ENCODE measurements at places on chromosomes 2 and 18.

DNA sequence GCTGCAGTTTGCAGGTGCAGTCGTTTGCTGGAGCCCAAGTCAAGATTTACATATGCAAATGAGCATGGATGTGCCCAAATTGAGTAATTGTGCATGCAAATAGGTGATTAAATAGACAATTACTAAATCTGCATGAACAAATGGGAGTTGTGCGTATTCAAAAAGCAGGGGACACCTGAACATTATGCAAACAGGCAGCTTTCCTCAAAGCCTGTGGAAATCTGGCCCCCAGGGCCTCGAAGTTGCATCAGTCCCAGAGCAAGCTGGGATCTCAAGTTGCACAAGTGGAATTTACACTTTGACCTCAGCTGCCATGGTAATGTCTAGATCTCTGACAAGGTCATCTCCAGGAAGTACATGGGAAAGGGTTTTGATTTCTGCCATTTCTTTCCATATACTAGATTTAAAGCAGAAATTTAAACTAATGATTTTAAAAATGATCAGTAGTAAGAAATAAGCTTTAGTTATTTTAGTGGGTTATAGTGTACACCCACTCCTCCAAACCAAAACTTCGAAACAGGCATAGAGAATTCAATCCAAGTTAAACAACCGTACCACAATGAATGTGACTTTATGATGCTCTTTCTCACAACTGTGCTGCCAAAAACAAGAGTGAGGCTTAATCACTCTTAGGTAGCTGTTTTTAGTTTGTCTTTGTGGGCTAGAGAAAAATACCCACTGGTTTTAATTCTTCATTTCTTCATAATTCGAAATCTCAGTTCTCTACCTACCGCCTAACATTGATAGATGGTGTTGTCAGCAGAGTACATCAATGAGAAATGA, 110.7 kb downstream of the RND3 start:
- no peak for DNase-seq

GRCh38 chr2:52956118-52956517, 811.5 kb upstream of the CHAC2 start:
- DNase-seq = no peak

DNA sequence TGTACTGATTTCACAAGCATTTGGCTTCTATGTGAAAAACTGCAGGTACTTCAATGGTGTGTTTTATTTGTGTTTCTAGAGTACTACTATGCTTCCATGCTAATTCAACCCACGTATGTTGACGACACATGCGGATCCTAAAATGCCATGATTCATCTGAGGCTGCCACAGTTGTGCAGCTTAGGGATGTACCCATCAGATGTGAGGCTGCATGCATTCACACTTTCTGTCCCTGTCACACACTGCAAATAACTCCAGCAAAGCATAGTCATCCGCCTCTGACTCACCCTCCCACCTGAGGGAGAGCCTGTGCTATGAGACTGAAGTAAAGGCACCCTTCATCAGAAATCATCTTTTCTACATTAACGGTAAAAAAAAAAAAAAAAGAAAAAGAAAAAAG, 22.1 kb upstream of the SERTAD2 start:
- DNase-seq = no peak

DNA sequence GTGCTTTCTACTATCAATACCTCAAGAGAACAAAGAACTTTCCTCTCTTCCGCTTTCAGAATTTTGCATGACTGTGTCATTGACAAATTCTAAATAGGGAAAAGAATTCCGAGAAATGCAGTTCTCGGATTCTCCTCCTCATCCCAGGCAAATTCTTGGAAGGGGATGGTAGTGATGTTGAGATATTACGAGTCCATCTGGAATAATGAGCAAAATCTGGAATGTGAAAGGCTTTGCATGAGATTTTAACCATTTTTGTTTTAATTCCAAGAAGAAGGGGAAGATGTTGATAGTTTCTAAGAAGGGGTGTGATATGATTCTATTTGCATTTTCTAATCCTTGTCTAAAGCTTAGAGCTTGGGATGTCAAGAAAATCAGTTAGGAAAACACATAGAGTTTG, 127.1 kb upstream of the DOCK10 start:
- no peak for DNase-seq

- no peak for DNase-seq
Observed at GRCh38 chr2:11613297-11613696, 56.7 kb downstream of the NTSR2 start.

DNA sequence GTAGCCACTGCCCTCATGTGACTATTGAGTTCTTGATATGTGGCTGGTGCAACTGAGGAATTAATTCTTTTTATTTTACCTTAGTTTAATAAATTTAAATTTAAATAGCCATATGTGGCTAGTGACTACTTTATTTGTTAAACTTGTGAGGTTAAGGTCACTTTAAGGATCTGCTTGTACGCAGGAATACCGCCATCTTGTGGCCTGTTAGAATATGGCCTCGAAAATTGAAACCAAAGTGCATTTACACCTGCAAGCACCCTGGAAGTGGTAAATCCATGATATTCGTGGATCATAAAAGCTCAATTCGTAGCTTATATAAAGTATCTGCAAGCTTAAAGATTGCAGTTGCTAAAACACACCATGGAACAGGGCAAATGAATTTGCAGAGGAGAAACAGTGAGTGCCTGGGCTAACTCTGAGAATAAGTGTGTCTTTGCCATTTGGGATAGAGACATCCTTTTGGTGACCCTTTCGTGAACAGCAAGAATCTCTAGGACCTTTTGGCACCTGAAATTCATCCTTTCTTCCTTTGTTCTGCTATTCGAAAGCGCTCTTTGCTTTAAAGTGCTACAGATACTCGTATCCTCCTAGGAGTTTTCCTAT, 59.9 kb upstream of the REG3A start:
- no peak for DNase-seq

- DNase-seq = no peak
Observed at GRCh38 chr2:105005181-105005951, 32.5 kb upstream of the MRPS9 start.

- no peak for DNase-seq
Observed at GRCh38 chr18:43931439-43931838, 654.1 kb upstream of the SYT4 start.

DNA sequence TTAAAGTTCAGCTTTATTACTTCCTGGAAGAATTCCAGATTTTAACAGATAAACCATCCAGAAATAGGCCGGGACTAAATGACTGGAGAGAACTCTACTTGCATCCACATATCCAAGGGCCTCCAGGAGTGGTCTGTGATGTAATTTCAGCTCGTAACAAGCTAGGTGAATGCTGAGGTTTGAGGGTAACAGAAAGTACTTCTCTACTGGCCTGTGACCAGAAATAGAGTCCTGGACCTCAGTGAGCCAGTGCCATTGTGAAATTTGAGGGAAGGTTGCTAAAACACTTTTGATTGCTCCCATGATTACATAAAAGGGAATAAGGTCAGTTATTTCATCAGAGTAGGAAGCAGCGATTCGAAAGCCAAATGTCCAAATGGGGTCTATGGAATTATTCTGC, 158.1 kb downstream of the DOCK10 start:
- no peak for DNase-seq

Measured in stimulated activated CD8-positive, alpha-beta memory T cell treated with anti-CD3 and anti-CD28 coated beads, Interleukin-7, amount 100 ng/mL, for 1 hour (primary cell).